IPS DF 19.7 (cell line): ENCODE measurements at places on chromosomes 16 and 17.

- DNase-seq: no peak
These were observed at the start of gene RAB37 for GRCh38 chr17:74736513-74737298. Gene RAB37 (plus strand): TSS chr17:74737256. CDS start chr17:74737273, 17 bp downstream.

DNA sequence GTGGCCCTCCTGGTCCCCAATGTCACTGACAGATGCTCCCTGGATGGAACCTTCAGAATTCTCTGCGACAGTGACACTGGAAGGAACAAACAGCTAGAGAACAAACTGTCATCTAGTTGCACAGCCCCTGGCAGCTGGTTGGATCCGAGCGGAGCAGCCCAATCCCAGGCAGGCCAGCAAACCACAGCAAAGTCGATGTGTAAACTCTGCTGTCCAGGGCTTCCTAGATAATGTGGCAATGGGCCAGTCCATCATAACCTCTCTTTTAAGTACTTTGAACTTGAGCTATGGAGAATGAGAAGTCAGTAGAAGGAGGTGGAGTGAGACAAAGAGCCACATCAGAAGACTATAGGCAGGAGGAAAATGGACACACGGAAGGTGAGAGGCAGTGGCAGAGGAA lies 323.0 kb downstream of the CBLN1 start:
- DNase-seq: no peak

DNA sequence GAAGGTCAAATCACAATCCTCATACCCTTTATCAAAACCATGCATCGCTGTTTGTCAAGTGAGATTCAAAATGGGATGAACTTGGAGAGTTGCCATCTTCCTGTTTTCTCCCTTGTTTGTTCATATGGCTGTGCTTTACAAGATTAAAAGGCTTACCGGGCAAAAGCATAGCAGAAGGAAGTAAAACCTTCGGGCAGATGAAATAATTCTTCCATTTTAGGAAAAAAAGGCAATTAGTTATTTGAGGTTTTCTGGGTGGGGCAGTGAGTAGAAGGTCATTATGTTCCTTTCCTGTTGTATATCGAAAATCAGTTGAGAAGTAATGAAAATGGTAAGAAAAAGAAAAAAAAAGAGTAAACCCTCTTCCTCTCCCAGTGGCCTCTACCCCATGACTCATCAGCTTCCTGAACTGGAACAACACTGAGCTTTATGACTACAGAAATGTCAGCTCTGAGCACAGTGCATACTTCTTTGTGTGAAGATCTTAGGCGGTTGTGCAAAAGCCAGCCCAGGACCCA lies 369.2 kb downstream of the CDH13 start:
- DNase-seq: no peak

- DNase-seq: no peak
These were observed 3.6 kb downstream of the MAPK7 start for GRCh38 chr17:19381741-19382444.

GRCh38 chr16:11506741-11507305 lies 79.9 kb downstream of the LITAF start:
- no peak for DNase-seq

DNA sequence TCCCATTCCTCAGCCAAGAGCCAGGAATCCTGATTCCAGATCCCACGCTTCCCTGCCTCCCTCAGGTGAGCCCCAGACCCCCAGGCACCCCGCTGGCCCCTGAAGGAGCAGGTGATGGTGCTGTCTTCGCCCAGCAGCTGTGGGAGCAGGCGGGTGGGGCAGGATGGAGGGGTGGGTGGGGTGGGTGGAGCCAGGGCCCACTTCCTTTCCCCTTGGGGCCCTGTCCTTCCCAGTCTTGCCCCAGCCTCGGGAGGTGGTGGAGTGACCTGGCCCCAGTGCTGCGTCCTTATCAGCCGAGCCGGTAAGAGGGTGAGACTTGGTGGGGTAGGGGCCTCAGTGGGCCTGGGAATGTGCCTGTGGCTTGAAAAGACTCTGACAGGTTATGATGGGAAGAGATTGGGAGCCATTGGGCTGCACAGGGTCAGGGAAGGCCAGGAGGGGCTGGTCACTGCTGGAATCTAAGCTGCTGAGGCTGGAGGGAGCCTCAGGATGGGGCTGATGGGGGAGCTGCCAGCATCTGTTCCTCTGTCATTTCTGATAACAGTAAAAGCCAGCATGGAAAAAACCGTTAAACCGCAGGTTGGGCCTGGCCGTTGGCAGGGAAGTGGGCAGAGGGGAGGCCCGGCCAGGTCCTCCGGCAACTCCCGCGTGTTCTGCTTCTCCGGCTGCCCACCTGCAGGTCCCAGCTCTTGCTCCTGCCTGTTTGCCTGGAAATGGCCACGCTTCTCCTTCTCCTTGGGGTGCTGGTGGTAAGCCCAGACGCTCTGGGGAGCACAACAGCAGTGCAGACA lies at the start of gene SPN:
SPN (plus strand) TSS at position 232 of the 791 bp plus-strand sequence; CDS start at position 714, 482 bp downstream.
- DNase-seq: no peak

- no peak for DNase-seq
These were observed 809 bp upstream of the RAB34 start for GRCh38 chr17:28718333-28719020.

DNA sequence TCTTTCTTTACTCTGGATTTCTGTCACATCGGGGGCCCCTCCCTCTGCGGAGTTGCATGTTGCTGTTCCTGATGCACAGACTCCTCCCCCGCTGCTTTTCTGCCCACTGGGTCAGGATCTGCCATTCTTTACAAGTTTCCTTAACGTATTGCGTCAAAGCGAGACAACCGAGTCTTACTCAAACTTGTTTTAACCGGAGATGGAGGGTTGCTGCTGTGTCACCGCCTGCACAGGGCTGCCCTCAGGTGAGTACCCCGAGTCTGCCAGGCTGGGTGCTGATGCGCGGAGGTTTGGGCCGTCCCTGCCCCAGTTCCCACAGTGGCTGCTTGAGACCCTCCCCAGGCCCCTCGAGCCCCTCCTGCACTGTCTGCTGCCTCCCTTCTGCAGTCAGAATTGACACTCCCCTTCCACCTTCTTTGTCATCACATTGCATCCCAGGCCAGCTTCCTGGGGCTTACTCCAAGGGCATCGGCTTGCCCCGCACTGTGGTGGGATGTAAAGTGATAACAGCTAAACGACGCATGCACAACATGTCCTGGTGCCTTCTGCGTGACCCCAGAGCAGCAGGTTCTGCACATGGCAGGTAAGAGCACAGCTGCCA lies 19.3 kb downstream of the CARHSP1 start:
- DNase-seq: no peak

DNA sequence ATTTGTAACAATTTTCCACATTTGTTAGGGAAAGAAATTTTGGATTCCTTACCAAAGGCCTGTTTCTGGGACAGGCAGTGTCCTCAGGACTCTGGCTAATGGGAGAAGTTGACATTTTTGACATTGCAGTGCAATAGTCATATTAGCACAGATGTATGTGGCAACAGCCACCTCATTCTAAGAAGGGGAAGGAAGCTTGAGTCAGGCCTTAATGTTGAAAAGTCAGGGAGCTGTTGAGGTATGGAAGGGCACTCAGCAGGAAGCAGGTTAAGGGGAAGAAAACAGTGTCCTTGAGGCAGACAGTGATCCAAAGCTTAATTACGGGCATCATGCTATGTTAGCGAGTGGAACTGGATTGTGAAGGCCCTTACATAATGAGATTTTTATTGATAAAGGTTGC lies 20.9 kb downstream of the AKTIP start:
- no peak for DNase-seq

DNA sequence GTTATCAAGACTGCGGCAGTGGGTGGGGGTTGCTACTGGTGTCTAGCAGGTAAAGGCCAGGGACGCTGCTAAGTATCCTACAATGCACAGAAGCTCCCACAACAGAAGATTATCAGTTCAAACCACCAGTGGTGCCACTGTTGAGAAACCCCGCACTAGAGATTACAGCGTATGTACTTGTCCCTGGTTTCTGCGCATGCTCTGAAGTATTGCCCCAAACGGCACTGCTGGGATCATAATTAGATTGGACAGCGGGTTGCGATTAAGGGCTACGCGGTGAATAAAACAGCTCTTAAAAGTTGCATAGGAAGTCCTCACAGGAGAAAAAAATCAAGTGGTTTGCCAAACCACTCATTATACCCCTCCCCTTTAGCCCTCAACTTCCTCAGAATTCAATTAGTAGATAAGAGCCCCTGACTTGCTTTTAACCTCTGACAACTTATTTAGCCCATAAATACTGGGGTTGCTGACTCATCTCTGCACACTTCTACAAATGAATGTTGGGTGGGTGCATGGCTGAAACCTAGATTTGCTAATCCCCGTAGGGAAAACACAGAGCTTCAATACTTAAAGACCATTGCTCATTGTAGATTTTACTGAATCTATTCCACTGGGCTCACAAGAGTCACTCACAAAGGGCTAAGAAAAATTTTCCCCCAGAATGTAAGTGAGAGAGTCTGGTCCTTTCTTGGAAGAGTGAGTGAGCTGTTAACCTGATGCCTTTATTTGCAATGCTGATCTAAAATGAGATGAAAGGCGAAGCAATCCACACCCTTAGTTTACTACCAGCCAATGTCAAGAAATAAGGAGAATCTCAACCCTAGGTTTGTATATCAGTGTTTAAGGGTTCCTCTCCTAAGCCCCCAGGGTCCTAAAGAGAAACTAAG lies 91.8 kb downstream of the RGS9 start:
- DNase-seq: no peak

DNA sequence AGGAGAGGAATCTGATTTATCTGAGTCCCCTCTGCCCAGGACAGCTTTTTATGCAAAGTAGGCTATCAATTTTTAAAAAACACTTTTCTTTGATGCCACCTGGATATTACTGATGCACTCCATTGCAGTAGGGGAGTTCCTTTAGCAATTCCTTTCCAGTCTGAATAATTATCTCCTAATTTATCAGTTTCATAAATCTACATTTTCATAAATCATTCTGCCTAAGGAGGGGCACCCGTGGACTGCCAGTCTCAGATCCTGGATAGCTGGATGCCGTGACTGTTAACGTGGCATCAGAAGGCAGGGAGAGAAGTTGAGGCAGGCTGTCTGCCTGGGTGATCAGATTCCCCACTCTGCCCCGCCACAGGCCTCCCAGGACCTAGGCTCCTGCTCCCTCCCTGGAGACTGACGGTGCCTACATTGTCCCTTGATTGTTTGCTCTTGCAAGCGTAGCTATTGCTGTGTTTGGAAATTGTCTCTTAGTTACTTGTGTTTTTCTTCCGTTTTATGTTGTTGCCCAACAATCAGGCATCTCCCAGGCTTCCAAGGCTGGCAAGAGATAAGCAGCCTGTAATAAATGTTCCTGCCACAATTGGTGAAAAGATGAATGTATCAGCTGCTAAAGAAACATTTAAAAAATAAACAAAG lies 75.2 kb downstream of the KATNIP start:
- no peak for DNase-seq

DNA sequence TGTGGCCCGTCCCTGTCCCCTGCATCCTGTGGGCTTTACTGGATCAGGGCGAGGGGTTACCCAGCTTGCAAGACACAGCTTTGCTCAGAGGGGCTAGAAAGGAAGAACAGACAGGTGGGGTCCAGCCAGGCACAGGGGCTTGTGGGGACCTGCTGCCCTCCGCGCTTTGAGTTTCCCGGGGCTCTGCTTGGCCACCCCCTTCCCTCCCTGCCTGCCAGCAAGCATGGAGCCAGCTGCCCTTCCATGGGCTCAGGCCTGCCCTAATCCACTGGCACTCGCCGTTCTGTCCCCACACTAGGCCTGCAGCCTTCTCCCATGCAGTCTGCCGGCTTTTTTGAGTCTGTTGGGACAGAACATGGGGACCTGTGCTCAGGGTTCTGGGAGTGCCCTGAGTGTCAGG lies 3.4 kb downstream of the SNN start:
- DNase-seq: no peak

GRCh38 chr17:70989280-70989679 lies 819.9 kb downstream of the KCNJ2 start:
- DNase-seq: no peak

GRCh38 chr16:4399001-4399730 lies 17.2 kb downstream of the CORO7 start:
- DNase-seq: no peak

DNA sequence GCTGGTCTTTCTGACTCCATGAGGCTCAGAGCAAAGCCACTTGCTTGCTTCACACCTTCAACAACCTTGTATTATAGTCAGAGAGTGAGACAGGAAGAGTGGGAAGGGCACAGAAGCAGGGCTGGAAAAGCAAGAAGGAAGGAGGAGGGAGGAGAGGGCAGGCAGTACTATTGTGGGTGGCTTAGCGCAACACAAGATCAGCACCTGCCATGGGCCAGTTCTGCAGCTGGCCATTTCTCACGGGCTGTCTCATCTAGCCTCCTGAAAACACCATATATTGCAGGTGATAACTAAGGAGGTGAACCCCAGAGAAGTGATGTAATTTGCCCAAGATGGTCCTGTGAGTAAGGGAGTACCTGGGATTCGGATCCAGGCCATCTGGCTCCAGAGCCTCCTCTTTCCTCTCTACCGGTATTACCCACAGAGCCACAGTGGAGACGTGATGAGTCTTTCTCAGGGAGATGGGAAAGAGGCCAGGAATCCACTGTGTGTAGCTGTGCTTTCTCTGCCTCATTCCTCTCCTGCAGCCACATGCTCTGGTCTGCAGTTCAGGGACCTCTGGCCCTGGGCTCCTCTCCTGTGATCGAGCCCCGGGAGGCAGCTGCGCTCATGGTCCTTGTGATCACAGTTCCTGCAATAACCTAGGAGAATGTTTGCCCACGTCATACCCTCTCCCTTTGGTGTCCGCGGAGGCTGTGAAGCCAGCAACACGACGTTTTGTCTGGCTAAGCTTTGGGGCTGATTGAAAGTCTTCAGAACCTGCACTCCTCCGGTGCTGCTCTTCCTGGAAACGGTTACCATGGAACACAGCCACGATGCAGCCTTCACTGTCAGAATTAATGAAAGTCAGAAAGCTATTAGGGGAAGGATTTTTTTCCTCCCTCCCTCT lies 178.1 kb upstream of the CCL2 start:
- no peak for DNase-seq

GRCh38 chr17:17019430-17019762 lies 22.9 kb upstream of the MPRIP start:
- no peak for DNase-seq

DNA sequence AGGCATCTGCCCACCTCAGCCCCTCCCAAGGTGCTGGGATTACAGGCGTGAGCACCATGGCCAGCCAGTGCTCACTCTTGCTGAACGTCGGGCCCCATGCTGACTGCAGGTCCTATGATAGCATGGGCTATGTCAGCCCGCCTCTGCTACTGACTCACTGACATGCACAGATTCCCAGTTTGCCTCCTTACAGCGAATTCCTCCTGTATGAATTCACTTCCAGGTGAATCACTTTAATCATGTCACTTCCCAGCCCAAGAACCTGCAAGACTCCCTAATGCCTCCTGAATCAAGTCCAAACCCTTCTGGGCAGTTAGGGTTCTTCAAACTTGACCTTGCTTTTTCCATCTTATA lies 16.1 kb upstream of the UBTF start:
- DNase-seq: no peak

GRCh38 chr17:42665581-42666001 lies 6.5 kb downstream of the TUBG2 start:
- no peak for DNase-seq

DNA sequence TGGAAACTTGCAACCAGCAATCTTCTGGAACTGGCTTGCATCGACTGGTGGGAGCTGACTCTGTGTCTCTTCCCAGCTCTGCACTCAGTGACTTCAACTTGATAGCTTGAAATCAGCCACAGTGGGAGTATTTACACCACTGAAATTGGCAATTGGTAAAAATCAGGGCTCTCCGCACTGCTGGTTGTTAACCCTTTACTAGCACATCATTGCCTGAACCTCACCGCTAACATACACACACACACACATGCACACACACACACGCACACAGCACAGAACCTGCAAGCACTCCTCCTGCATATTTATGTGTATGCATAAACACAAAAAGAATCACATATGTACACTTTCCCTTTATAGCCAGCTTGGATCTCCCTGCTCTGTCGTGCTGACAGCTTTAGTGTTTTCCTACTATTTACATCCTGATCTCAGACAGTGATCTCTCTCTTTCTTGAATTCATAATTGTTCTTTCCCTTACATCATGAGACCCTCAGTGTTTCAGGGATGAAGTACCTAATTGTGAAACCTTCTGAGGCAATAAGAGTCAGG lies 7.9 kb upstream of the TMIGD1 start:
- no peak for DNase-seq
